ENCODE measurements at places on chromosomes 4 and X.

DNA sequence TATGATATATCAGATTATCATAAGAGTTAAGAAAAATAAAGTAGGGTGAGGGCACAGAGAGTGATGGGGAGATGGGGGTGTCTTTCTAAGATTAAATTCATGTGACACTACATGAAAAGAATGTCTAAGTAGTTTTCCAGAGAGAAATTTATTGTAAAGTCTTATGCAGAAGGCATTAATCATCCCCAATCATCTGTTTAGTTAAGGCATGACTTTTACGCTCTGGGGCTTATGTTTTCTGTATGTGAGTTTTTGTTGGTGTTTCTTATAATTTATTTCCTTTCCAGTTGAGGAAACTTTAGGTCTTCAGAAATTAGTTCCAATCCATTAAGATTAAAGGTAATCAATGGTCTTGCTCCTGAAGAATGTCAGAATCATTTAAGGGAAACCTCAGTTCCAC lies 383.0 kb upstream of the GALNT7 start:
- peak; percentile 28 for DNase-seq

DNA sequence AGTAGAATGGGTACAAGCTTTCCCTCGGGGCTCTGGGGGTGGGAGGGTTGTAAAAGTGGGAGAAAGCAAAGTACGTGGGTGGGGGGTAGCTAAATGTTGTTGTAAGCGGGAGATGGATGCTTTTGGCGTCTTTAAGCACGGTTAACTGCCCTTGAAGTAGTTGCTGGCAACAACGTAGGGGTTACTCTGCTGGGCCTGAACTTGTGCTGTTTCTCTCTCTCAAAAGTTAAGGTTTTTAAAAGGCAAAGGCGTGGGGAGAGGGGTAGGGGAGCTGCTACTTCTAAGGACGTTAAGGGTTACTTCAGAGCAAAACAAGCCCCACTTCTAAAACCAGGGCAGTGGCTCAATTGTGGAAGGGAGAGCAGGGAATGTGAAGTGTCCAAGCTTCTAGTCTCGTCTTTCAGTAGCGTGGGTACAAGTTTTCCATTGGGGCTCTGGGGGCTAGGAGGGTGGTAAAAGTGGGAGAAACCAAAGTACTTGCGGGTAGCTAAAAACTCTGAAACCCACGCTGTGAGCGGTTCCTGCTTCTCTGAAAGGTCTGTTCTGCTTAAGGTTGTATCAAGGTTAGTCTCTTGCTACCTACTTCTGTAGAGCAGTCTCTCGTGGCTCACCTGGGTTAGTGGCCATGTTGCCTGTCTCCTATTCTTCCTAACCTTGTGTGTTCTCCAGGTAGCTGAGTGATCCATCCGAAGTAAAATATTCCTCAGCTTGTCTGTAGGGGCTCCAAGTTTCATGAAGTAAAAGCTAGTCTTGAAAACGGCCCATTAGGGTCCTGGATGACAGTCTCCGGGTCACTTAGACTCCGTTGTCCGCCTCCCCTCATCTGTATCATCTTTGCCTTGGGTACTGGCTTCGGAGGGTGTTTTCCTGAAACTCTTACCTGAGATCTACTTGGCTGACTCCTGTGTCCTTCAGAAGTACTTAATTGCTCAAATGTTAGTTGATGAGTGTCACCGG lies 1.7 kb upstream of the WDR1 start:
- DNase-seq = no peak

DNA sequence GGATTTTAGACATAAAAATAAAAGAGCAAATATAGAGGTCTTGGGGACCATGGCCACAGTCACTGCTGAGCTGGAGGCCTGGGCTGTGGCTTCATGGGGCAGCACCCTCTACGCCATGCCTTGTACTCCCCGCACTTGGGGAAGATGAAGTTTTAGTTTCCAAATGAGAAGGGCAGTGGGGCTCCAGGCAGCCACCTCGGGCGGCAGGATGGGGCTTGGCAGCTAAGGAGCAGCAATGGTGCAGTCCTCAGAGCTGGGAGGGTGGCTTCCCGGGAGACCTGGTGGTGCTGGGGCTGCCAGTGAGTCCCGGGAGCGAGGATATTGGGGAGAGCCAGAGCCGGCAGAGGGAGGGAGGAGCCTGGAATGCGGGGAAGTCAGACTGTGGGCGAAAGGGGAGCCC lies 2.4 kb downstream of the CXCR3 start:
- DNase-seq = no peak

- peak; percentile 51 for DNase-seq
These were observed 18.0 kb downstream of the OPHN1 start for GRCh38 chrX:68415316-68415715.

GRCh38 chr4:63325140-63325539 lies 1084.1 kb downstream of the TECRL start:
- peak; percentile 23 for DNase-seq

DNA sequence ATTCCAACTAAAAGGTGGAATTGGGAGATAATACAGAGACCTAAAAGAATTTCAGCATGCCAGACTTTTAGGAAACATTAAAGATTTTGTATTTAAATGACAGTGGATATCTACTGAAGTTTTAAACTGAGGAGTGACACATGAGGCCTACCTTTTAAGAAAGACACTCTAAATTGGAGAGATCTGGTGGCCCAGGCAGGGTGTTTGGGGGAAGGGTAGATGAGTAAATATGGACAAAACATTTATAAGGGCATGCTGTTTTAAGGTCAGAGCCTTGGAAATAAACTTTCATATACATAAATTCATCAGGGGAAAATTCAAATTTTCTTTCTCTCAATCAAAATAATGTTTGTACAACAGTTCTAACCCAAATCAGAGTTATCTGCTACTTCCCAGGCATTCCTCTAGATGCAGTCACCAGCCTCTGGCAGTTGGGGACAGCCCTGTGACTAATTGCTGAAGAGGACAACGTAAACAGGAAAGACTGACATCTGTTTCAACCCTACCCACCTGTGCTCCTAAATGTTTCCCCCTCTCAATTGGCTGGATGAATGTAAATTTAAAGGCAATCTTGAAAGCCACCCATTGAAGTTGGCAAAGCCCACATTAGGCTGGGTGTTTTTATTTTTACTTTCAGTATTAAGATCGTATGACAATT lies 1646.9 kb upstream of the ADGRL3 start:
- DNase-seq = peak; percentile 88

DNA sequence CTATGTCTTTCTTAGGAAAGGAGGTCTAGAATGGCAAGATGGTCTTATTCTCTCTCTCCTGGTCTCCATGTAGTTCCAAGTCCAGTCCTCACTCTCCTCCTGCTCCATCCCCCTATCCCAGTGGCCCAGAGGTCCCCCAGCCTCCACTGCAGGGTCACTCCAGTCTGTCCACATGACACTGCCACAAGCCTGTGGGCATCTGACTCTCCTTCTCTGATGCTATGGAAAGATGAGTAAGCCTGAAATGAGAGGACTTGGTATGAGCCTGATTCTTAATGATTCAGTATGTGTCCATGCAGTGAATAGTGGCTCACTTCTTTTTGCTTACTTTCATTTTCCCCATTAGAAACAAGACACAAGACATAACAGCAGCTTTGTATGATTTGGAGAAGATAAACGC lies 516.8 kb upstream of the ADGRL3 start:
- peak; percentile 79 for DNase-seq

- DNase-seq = no peak
These were observed 1.4 kb upstream of the RPS6KA3 start for GRCh38 chrX:20267931-20268701.

DNA sequence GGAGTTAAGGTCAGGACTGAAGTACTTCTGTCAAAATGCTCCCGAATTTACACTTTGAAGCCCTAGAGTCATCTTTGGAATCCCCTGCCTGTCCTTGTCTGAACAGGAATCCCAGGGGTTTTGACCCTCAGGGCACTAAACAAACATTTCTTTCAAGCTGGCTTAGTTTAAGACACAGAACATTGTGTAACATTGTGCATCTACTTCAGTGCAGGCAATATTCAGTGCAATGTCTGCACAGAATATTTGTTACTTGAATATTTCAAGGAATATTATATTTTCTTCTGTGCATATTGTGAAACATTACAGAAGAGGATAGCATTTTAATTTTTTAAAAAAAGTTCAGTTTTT lies 763.4 kb downstream of the PCDH18 start:
- no peak for DNase-seq

All from PC-3 (cell line).